ENCODE measurements at places on chromosomes 1 and 21.

DNA sequence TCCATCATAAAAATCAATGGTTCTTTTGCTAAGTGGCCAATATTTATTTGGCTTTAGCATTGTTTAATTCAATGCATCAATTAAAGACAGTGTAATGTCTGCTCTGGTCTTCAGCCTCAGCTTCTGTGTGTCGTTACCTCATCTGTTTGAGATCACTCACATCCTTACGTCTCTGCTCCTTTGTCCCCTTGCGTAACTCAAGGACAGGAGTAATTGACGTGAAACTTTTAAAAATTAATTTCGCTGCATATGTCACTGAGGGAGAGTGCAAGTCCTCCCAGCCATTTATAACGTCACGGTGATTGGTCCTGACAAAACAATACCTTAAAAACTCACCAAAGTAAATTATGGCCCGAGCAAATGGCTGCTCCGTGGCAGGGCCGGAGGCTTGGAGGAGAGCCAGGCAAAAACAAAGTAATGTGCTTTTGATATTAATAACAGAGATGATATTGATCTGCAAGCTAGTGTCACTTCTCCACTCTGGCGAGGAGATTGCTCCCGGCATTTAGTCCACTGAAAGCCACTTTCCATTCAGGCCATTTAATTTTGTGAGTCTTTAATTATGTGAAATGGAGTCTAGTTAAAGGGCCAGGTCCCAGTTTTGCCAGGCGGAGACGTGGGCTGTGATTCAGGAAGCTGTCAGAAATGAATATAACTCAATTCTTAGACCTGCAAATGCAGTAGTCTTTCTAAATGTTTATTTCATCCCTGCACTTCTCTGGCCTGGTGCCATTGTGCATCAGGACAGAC is 150.9 kb upstream of the POU3F1 start:
- DNase-seq = no peak

DNA sequence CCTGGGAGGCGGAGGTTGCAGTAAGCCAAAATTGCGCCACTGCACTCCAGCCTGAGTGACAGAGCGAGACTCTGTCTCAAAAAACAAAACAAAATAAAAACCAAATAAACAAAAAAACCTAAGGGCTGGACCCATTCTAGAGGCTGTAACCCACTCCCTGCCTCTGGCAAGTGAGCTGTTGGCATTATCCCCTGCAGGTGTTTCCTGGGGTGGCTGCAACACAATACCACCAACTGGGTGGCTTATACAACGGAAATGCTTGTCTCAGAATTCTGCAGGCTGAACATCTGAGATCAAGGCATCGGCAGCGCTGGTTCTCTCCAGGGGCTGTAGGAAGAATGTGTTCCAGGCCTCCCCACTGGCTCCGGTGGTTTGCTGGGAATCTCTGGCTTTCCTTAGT is 15.2 kb downstream of the LRRC38 start:
- DNase-seq = no peak

DNA sequence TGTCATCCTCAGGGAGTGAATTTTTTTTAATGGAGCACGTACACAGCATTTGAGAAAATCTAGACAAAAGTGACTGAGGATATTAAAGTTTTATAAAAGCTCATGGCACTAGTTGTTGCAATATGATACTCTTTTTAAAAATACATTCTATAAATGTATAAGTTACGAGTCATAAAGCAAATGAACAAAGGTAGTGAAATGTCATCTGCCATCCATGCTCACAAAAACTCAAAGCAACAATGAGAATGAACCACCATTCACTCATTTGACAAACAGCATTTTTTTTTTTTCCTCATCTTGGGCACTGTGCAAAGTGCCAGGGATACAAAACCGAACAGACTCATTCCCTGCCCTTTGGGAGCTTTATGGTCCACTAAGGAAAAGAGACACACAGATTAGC is 38.7 kb downstream of the GPR137B start:
- no peak for DNase-seq

DNA sequence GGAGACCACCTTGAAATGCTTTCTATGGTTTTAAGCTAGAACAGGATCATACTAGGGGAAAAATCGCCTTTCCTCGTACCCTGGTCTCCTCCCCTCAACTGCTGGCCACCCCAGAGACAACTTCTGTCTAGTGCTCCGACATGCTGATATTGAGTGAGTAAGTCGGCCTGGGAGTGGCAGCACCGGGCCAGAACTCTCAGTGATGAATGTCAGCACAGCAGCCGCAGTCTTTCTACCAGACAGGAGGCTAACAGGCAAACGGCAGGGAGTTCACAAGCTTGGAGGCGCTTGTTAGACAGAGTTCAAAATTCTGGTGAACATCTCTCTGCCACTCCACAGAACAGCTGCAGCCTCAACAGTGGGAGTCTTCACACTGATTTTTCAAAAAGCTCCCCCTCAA is 716.9 kb downstream of the ADGRL2 start:
- DNase-seq = no peak

DNA sequence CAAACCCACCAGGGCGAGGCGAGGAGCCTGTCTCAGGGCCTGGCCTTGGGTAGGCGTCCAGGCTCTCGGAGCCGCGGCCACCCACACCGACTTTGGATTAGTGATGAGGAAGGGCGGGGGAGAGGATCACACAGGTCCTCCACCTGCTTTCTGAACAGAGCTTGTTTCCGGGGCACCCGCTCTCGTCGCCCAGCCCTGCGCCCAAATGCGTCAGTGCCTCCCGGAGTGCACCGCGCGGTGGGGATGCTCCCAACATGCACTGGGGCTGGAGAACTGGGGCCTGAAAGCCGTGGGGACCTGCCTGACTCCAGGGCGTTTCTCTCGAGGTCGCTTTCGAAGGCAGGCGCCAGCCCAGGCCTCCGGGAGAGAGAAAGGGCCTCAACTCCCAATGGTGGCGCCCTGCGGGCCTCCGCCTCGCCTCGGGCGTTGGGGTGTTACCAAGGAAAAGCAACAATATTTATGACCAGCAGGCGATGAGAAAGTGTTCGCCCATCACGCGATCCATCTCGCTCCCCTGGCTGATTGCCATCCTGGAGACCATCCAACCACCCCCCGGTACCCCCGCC is 8.9 kb upstream of the LHX8 start:
- DNase-seq = no peak

GRCh38 chr1:115620950-115621349 is 20.8 kb upstream of the VANGL1 start:
- DNase-seq = no peak

GRCh38 chr1:205317311-205317917 is 4.1 kb downstream of the NUAK2 start:
- no peak for DNase-seq

DNA sequence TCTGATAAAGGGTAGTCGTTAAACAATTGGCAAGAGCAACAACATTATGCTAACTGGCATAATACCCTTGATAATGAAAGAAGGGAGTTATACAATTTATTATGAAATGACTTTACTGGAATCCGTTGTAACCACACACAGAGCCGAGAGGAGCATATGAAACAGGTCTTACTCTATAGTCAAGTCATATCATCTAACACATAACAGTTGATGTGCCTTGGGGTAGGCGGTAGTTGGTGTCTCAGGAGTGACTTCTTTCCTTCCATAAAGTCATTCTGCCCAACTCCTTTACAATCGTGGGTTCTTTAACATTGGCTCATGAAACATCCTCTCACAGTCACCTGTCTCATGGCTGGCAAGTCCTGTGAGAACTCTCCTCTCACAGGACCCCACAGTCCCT is 225.2 kb downstream of the LTN1 start:
- DNase-seq = no peak

DNA sequence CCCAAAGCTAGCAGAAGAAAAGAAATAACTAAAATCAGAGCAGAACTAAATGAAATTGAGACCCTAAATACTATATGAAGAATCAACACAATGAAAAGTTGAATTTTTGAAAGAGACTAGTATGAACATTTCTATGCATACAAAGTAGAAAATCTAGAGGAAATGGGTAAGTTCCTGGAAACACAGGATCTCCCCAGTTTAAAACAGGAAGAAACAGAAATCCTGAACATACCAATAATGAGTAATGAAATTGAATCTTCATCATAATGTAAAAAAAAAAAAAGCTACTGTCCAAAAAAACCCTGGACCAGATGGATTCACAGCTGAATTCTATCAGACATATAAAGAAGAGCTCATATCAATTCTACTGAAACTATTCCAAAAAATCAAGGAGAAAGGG is 233.5 kb downstream of the PLPP3 start:
- DNase-seq = no peak

DNA sequence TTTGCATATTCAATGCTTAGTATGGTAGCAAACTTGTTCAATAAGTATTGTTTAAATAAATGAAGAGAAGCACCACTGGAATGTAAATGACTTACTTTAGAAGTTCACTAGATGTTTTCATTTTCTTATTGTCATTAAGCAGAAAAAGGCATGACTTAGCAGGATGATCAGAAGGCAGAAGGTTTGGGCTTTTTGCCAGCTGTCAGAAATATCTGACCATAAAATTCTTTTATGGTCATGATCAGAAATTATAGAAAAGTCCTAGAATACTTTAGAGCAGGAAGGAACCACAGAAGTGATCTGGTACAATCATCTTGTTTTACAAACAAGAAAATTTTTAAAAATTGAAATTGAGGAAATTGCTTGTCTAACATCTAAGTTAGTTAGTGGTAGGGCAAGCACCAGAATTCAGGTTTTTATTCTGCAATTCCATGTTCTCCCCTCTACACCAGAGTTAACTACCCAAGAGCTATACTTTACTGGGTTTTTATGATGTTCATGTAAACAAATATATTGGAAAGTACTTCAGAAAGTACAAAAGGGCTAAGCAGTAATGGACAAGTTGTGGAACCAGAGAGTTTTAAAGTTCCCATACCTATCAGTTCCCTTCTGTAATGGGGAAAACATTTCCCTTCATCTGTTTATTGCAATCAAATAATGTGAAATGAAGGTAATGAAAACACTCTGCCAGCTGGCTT is 10.1 kb downstream of the FMO5 start:
- DNase-seq = no peak

DNA sequence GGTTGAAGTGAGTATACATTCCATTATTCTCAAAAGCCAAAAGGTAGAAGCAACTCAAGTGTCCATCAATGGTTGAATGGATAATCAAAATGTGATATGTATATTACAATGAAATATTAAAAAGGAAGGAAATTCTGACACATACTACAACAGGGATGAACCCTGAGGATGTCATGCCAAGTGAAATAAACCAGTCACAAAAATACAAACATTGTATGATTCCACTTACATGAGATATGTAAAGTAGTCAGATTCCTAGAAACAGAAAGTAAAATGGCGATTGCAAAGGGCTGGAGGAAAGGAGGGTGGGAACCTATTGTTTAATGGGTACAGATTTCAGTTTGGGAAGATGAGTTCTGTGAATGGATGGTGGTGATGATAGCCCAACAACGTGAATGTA is 5.8 kb downstream of the SLC44A3 start:
- no peak for DNase-seq

DNA sequence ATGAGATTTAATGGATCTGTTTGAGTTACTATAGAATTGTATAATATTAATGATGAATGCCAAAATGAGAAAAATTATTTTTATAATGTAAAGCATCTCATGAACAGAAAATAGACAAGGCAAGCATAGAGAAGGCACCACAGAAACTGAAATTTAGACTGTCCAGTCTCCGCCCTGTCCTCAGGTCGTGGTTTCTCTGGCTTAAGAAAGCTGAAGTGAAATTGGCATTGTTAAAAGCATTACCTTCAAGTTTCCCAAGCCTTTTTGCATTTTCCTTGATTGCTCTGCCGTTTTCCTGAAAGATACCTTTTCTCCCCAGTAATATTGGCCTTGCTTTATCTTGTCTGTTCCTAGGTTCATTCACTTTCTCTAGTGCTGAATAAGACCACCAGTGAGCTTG is 58.0 kb downstream of the VPS13D start:
- no peak for DNase-seq

- DNase-seq = peak; percentile 11
Observed at GRCh38 chr1:37795340-37796125, 1.9 kb downstream of the MANEAL start.
